ENCODE measurements at places on chromosomes 1 and 21.
A peak's percentile ranks its signal among the peaks of the same experiment; 100 is the strongest.

- no peak for DNase-seq
These were observed 36.4 kb upstream of the COL6A2 start for GRCh38 chr21:46061518-46061917.

GRCh38 chr1:184036517-184036949, 995 bp downstream of the COLGALT2 start:
- DNase-seq = no peak

- DNase-seq = no peak
These were observed 3.4 kb upstream of the TRIM11 start for GRCh38 chr1:228410015-228410414.

GRCh38 chr1:192756847-192757246, 52.0 kb upstream of the RGS2 start:
- DNase-seq = no peak

- DNase-seq = no peak
These were observed 249.1 kb downstream of the FOXD2 start for GRCh38 chr1:47686731-47687630.

- DNase-seq = no peak
These were observed 30.7 kb downstream of the PGM1 start for GRCh38 chr1:63623952-63624351.

- DNase-seq = no peak
These were observed 1.2 kb downstream of the MYOM3 start for GRCh38 chr1:24110642-24111261.

- DNase-seq = no peak
These were observed 63.0 kb downstream of the PIGK start for GRCh38 chr1:77156214-77156613.

- no peak for DNase-seq
These were observed 290.4 kb downstream of the AKT3 start for GRCh38 chr1:243559575-243560162.

DNA sequence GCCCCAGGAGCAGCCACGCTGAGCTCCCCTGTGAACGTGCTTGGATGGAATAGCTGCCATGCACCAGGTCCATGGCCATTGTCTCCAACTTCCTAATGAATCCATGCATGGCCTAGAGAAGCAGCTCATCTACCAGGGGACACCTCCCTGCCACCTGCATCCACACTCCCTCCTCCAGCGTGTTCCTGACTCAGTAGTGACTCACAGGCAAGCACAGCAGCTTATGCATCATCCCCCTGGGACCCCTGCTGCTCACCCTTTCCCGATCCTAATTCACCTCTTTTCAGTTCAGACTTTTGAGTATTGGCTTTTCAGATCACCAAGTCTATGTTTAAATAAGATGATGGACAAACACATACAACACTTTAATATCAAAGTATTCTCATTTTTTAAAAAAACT, 39.9 kb upstream of the TADA1 start:
- no peak for DNase-seq

DNA sequence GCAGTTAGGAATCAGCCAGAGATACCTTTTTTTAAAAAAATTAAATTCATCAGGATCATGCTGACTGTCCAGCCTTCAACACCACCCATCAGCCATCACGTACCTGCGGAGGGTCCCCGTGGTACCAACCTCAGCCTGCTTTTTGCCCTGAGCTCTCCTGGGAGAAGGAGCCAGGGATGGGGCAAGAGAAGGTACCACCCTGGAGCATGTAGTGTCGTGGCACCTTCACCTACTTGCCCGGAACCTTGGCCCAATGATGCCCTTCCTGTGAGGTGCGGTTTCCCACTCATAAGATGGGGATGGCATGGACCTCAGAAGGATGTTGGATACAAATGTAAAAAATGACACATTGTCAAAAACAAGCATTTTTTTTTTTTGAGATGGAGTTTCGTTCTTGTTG, 88.4 kb upstream of the C1orf174 start:
- no peak for DNase-seq

GRCh38 chr1:7607097-7607496, 164.0 kb upstream of the VAMP3 start:
- no peak for DNase-seq

- DNase-seq = no peak
These were observed 403.4 kb downstream of the MATN1 start for GRCh38 chr1:30319765-30320580.

GRCh38 chr1:176177764-176178163, 29.3 kb downstream of the COP1 start:
- DNase-seq = no peak

GRCh38 chr1:200850554-200850953, 22.2 kb upstream of the GPR25 start:
- no peak for DNase-seq

GRCh38 chr1:214259353-214259977, 21.5 kb upstream of the SMYD2 start:
- DNase-seq = no peak

DNA sequence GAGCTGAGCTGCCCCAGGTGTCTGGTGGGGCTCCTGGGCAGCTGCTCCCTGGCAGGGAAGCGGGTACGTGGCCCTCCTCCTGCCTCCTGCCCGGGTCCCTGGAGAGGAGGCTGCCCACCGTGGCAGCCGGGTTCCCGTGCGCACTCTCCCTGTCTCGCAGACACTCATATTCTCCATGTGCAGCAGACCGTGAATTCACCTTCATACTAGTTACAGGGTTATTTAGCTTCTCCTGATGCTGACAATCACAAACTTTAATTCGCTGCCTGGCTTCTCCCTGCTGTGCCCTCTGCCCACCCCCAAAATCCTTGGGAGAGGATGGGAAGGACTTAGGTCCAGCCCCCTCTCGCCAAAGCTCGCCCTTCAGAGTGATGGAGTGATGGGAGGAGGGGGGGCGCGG, 95.3 kb downstream of the CASZ1 start:
- no peak for DNase-seq

DNA sequence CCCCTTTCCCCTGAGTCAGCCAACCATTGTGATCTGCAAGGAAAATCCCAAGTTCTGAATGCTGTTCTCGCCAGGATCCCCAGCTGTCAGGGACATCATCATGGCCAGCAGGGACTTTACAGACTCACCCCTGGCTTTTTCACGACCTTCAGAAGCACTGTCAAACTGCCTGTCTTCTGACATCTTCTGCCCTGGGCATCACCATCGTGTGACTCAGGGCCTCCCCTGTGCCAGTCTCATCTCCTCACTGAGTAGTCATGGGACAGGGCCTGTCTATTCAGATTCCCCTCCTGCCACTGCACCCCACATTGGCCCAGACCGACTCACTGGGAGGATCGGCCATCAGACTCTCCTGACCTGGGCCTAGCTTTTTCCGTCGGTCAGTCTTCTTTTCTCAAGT, 72.5 kb upstream of the VAMP3 start:
- no peak for DNase-seq

- peak; percentile 28 for DNase-seq
These were observed 575 bp downstream of the RRAGC start for GRCh38 chr1:38858833-38859560.

DNA sequence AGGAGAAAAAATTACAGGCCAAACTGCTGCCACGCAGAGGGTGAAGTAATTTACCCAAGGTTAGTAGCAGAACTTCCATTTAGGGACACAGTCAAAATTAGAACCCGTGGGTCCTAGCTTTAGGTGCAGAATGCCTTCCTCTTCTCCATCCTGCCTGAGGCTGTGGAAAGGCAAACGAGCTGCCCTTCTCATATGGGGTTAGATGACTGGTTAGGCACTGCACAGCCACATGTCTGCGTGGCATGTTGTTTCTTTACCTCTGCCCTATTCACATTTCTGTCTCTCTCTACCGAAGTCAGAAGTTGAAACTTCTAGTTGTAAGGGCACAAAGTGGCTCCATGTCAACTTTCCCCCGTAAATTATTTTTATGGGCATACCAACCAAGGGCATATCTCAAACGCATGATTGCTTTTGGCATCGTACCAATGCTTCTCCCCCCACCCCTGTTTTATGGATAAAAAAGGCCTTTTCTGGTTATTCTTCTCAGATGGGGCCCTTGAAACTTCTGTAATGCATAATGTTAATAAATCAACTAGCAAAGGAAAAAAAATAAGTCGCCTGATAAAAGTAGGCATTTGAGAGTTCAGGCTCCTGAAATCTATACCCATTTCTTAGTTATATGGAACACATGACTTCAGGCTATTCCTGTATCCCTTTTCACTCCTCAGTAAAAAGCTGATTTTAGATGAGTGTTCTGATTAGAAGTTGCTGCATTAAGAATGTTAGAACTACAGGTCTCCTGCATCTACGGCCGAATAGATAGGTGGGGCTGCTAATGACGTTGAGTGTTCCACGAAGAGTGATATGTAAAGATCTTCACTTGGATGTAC, 139.6 kb upstream of the NRIP1 start:
- DNase-seq = no peak

- no peak for DNase-seq
These were observed 3.5 kb downstream of the PPP1R15B start for GRCh38 chr1:204408074-204408507.

DNA sequence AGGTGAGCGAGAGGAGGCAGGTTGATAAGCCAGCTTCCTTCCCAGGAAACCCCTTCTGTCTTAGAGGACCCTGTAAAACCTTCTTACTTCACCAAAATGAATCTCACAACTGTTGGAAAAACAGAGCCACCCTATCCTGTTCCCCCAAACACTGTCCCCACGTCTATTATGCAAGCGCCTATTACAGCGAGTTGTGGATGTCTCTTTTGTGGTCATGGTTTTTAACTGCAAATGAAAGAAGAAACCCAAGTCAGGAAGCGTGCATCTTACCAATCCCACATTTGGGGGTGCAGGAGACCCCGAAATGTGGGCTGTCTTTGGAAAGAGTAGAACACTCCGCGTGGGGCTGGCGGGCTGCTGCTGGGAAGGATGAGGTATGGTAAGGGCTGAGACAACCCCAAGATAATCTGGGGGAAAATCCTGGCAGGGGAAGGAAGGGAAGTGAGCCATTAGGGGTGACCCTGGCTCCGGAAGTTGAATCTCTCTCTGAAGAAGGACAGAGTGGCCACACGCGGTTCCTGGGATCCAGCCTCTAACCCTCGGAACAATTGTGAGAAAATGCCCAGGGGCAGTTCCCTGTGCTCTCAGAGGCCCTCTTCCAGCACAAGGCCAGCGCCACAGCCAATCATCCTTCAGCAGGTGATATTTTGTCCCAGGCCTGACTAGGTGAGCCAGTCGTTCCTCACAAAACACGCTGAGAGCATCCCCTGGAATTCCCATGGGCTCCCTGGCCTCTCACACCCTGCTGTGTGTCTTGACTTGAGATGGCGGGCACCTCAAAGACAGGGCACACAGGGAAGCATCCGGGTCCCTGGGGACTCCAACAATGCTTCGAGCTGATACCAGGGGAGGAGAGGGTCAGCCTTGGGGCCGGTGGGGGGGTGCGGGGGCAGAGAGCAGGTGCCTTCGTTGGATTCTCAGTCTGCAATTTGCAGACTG, 168.5 kb upstream of the IRF2BP2 start:
- DNase-seq = no peak

DNA sequence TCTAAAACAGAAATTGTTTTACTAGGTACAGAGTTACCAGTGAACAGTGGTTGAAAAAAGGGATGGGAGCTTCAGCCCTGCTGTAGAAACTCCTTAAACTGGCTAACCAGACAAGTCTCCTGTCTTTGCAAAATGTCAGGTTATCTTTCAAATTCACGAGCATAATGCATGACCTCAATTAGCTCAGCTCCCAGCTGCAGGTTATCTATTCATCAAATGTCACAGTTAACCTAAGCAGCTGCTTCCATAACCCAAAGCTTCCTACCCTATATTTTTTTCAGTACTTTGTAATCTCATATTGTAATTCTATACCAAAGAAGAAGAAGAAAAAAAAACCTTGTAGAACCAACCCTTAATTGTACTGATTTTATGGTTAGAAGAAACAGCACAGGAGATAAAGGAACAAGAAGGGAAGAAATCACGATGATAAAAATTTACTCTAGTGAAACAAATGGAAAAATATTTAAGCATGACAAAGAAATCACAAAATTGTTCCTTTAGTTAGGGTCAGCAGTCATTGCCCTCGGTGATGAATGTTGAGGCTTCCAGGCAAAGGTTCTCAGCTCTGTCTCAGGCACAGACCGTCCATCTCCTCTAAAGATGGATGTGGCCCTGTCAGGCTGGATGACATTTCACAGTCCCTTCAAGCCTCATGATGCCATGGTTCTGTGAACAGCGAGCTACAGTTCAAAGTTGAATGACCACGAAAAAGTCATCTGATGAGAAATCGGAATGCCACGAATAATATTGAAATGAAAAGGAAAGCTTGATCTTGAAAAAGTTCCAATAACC, 95.9 kb downstream of the PLD5 start:
- no peak for DNase-seq

- DNase-seq = no peak
These were observed 3.3 kb downstream of the RAVER2 start for GRCh38 chr1:64748222-64748621.

DNA sequence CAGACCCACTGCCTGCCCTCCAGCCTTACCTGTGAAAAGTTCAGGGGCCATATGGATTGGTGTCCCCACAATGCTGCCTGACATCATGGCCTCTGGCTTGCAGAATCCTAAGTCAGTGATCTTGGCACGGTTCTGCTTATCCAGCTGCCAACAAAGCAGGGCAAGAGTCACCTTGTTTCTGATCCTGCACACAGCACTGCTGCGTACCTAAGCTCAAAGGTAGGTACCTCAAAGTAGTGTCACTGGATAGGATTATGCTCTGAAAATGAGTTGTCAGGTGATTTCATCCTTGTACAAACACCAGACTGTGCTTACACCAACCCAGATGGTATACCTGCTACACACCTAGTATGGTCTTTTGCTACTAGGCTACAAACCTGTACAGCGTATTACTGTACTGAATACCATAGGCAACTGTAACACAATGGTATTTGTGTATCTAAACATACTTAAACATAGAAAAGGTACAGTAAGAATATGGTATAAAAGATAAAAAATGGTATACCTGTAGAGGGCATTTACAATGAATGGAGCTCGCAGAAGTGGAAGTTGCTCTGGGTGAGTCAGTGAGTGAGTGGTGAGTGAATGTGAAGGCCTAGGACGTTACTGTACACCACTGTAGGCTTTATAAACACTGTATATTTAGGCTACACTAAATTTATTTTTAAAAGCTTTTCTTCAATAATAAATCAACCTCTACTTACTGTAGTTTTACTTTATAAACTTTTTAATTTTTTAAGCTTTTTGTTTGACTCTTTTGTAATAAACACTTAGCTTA, 29.1 kb upstream of the RBBP5 start:
- DNase-seq = no peak

DNA sequence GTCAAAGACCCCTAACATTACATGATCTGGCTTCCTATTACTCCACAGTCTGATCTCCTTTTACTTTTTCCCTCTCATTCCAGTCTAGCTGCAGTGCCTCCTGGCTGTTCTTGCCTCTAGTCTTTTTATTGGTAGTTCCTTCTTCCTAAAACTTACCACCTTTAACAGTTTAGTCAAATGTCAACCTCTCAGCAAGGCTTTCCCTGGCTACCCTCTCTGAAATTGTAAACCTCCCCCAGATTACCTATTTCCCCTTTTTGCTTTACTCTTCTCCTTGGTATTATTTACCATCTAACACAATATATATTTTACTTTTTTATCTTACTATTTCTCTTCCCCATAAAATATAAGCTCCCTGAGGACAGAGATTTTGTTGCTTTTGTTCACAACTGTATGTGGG, 129.6 kb downstream of the CLEC20A start:
- DNase-seq = no peak
